ENCODE measurements at places on chromosomes 2 and 18.

DNA sequence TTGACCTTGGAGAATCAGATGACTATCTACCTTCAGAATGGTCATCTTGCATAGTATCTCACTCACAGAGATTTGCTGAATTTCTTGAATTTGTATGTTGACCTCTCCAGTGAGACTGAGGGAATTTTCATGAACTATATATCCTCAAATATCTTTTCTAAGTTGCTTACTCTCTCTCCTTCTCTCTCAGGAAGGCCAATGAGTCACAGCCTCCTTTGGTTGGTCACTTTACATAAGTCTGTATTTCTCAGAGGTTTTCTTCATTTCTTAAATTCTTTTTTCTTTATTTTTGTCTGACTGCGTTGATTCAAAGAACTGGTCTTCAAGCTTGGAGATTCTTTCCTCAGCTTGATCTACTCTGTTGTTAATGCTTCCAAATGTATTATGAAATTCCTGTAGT, 51.7 kb downstream of the VIT start:
- DNase-seq: no peak

DNA sequence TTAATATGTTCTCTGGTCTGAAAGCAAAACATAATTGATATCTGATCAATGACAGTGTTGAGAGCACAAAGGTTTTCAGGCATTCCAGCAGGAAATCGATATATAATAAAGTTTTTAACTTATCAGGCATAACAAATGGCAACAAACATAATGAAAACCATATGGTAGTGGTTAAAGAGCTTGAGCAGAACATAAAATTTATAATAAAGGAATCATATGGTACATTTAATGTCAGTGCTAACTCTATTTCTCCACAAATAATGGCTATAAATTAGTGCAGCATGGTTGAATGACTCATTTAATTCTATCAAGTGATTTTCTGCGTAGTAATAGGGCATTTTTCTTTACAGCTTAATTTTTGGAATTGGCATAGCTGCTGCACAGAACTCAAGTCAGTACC, 306.2 kb downstream of the FSIP2 start:
- no peak for DNase-seq

DNA sequence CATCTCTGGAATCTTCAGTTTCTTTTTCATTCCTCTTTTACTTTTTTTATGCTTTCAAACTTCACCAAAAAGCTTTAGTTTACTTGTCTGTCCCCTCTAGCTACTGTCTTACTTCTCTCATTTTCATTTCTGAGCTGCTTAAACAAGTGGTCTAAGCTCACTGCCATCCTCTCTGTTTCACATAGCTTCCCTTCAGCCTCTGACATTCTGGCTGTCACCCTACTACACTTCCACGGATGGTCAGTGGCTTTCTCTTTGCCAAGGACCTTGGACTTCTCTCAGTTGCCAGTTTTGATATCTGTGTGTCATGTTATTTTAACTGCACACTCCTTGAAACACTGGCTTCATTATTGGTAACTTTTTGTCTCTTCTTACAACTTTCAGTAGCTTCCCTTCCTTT, 176.1 kb downstream of the IKZF2 start:
- DNase-seq: no peak

DNA sequence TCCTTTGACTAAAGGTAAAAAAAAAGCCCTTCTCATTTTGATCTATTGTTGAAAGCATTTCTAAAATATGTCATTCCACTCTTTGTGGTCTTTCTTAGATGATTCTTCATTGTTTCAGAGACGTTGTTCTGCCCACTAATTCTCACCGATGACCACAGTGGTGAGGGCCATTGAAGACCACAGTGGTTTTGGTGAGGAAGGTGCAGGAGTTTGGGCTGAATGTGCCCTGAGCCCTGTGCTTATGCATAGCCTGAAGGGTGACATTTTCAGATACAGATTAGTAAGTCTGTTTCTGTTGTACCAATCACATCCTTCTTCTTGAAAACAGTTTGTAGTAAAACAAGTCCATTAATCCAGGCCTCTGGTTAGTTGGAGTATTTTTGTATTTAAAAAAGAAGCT, 251.3 kb upstream of the ATP5MC3 start:
- DNase-seq: no peak

- DNase-seq: no peak
Observed at GRCh38 chr2:178277741-178278197, 83.5 kb downstream of the OSBPL6 start.

GRCh38 chr2:197254776-197255530, 55.6 kb downstream of the ANKRD44 start:
- DNase-seq: no peak

- no peak for DNase-seq
Observed at GRCh38 chr2:88697370-88698026, 6.0 kb downstream of the RPIA start.

DNA sequence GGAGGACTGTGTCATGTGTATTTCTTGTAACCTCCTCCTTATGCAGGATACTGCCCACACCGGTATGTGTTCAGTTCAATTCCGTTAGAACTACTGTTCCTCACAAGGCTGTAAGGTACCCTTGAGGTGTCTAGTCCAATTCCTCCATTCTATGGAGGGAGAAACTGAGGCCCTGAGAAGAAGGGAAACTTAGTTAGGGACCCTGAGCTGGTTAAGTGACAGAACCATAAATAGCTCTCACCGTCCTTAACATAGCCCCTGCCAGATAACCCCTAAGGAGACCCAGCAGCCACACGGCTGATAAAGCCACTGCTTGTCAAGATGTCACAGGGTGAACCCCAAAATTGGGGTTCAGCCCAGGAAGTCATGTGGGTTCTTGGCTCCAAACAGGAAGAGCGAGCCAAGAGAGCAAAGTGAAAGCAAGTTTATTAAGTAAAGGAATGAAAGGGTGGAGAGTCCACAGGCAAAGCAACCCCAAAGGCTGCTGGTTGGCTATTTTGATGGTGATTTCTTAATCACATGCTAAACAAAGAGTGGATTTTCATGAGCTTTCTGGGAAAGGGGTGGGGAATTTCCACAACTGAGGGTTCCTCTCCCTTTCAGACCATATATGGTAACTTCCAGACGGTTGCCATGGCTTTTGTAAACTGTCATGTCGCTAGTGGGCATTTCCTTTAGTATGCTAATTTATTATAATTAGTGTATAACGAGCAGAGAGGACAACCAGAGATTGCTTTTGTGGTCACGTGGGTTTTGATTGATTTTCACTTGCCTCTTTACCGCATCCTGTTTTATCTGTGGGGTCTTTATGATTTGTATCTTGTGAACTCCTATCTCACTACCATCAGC, 83.4 kb upstream of the RTN4 start:
- DNase-seq: peak; percentile 6

- DNase-seq: no peak
Observed at GRCh38 chr18:22946217-22946616, 13.1 kb downstream of the RBBP8 start.

DNA sequence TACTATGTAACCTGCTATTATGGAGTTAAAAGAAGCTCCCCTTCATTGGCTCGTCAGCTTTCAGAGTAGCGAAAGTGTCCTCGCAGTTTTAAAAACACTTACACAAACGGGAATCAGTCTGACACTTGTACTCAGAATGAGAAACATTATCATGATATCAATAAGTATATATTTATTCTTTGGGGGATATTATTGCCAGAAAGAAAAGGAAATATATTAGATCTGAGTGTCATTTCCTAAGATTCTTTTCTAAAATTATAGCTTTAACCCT, 584.5 kb downstream of the ZEB2 start:
- DNase-seq: no peak

DNA sequence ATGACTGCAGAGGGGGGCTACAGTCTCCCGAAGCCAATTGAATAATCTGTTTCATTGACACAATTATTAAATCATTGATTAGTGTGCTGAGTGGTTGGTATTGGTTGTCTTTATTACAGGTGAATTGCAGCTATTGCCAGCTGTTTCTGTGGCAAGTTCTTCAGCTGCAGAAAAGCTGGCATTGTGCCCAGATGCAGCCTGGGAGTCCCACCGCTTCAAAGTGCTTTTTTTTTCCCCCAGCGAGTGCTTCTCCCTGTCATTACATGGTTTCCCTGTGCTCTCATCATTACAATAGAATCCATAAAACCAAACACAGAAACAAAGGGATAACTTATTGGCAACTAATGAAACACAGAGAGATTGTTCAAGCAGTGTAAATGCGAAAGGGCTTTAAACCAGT, 164.7 kb downstream of the GRB14 start:
- no peak for DNase-seq

- DNase-seq: no peak
Observed at GRCh38 chr2:217523286-217523685, 479.5 kb downstream of the TNS1 start.

GRCh38 chr18:26225022-26225693, 1.1 kb upstream of the TAF4B start:
- no peak for DNase-seq

- DNase-seq: no peak
Observed at GRCh38 chr2:191976436-191976835, 129.5 kb upstream of the CAVIN2 start.

- no peak for DNase-seq
Observed at GRCh38 chr2:133525090-133525489, 43.2 kb downstream of the NCKAP5 start.

DNA sequence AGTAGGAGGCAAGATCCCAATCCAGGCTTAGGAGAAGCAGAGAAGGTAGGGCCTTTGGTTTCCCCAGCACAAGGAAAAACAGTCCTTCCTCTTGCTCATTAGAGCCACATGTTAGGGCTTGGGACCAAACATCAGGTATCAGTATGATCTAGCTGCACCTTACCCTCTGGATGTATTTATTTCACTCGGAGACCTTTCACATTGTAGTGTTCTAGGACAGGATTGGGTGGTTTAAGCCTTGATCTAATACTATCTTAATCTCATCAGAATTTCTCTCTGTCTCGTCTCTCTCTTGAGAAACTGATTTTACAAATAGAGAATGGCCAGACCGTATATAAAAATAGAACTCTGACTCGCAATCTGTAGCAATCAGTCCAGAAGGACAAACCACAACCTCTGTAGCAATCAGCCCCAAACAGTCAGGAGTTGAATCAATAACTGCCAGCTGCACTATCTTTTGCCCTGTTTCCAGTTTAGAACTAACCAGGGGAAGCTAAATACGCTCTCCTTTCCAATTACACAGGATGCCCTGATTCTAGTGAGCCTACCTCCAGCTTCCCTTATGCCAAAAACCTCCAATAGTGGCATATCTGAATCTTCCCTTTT, 207.1 kb downstream of the TDRD15 start:
- DNase-seq: no peak
